Kasumi-1 (cell line): ENCODE measurements at places on chromosomes 2 and 18.

GRCh38 chr2:190023860-190024259 is 38.7 kb downstream of the MSTN start:
- DNase-seq: peak; percentile 62

- no peak for DNase-seq
Measured at GRCh38 chr18:24968238-24968775, 383.7 kb downstream of the ZNF521 start.

GRCh38 chr2:107588181-107588580 is 238.5 kb upstream of the RGPD4 start:
- DNase-seq: no peak

- no peak for DNase-seq
Measured at GRCh38 chr2:77018219-77018618, 504.0 kb downstream of the LRRTM4 start.

DNA sequence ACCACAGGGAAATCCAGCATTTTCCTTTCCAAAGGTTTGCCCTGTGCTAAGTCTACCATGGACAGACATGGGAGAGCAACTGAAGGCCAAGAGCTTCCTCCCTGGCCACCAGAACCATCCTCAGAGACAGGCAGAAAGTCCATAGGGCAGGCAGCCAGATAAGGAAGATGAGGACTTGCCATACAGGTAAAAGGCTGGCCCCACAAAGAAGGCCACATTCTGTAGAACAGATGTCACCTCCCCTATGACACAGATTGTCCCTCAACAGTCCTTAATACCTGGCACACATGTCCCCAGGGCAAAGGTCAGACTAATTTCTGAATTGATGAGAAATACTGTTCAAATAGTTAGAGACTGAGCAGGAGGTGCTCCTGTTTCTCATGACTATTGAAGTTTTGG is 52.0 kb downstream of the FECH start:
- no peak for DNase-seq

DNA sequence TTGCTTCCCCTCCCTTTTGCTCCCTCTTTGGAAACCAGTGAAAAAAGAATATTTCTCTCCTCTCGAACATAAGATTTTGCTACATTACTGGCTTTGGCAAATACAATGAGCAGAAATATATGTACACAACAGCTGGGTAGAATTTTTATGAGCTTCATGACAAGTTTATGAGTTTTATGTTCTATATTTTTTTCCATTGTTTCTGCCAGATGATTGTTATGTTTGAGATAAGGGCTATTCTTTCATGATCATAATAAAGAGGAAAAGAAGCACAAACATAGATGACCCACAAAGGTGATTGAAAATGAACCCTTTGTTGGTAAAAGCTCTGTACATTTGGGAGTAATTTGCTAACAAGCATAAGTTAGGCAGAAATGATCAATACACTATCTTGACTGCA is 14.8 kb upstream of the TFPI start:
- DNase-seq: no peak

GRCh38 chr2:62768615-62769014 is 63.1 kb downstream of the EHBP1 start:
- DNase-seq: no peak

DNA sequence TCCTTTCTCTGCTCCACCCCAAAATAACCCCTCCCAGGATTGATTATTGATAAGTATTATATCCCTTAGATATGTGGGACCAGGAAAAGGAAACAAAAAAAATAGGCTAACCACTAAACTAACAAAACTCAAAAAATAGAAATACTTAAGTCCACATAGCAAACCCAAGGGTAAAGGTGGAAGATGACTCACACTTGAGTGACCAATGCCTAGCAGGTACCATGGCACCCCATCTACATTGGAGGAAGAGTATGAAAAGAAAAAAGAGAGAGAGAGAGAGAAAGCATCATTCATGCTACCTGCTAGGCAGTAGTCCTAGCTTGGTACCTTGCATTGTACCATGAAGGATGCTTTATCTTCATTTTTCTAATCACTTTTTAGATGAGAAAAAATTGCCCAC is 6.3 kb downstream of the EXOC6B start:
- DNase-seq: no peak

DNA sequence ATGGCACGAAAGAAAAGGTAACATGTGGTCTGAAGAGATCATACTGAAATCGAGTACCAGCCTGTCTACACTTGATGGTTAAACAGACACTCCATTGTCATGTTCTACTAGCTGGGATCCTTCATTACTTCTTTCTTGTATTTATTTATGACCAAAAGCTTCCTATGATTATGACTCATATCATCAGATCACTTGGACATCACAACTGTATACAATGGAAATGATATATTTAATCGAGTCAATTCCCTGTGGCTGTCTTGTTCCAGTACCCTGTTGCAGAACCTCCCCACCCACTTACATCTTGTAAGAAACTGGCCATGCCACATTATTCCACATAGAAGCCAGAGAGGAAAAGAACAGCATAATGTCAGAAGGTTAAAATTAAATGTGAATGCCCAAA is 358.9 kb downstream of the ZEB2 start:
- no peak for DNase-seq

GRCh38 chr2:129464036-129464435 is 515.4 kb upstream of the RAB6C start:
- no peak for DNase-seq

GRCh38 chr2:134739879-134740301 is 21.1 kb upstream of the TMEM163 start:
- peak; percentile 35 for DNase-seq

DNA sequence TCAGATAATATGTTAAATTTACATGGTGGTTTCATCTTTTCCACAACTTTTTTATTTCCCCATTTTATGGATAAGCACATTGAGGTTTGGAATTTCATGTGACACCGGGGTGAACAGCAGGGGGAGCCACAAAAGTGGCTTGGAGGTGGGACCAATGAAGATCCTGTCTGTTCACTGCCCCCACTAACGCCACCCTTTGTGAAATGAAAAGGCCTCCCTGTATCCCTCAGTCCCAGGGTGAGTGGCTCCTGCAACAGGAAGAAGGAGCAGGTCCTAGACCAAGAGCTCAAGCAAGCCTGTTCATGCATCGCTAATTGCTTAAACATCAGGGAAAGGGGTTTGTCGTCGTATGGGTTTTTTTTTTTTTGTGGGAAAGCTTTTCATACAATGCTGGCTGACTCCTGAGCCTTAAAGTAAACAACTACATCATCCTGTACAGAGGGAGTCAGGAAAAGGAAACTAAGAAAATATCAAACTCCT is 267.8 kb upstream of the EPAS1 start:
- no peak for DNase-seq

DNA sequence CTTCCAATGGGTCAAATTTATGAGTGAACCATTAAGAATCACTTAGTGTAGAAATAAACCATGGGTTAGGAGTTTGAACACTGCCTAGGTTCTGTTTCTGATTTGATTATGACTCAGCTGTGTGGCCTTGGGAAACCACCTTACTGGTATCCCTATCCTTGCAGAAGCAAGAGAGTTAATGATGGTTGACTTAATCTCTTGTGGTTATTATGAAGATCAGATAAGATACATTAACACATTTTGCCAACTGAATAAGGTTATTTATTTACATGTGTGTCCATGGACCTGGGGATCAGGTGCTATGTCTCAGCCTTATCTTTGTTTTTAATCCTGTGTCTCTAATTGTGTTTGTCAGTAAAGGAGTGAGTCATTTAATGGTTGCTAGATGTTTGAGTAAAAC is 5.4 kb upstream of the KCNJ13 start:
- no peak for DNase-seq

DNA sequence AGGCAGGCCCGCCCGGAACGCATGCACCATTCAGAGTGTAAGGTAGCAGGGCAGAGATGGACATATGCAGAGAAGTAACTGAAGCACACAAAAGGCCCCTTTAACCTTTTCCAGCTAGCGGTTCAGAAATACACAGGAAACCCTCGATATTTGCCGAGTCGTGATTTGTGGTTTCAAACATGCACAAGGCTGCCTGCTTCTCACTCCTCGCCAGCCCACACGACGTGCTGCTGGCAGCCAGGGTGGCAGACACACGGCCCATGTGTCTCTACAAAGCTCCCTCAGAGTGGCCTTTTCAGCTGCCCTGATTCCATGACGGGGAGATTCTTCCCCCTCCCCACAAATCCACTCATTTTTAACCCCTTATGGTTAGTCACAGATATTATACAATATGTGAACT is 23.6 kb downstream of the ZBTB7C start:
- DNase-seq: no peak

GRCh38 chr2:190763901-190764514 is 115.1 kb downstream of the NAB1 start:
- no peak for DNase-seq

GRCh38 chr2:106759966-106760365 is 126.0 kb downstream of the ST6GAL2 start:
- DNase-seq: no peak

GRCh38 chr2:182887753-182888415 is 21.4 kb upstream of the FRZB start:
- DNase-seq: no peak

DNA sequence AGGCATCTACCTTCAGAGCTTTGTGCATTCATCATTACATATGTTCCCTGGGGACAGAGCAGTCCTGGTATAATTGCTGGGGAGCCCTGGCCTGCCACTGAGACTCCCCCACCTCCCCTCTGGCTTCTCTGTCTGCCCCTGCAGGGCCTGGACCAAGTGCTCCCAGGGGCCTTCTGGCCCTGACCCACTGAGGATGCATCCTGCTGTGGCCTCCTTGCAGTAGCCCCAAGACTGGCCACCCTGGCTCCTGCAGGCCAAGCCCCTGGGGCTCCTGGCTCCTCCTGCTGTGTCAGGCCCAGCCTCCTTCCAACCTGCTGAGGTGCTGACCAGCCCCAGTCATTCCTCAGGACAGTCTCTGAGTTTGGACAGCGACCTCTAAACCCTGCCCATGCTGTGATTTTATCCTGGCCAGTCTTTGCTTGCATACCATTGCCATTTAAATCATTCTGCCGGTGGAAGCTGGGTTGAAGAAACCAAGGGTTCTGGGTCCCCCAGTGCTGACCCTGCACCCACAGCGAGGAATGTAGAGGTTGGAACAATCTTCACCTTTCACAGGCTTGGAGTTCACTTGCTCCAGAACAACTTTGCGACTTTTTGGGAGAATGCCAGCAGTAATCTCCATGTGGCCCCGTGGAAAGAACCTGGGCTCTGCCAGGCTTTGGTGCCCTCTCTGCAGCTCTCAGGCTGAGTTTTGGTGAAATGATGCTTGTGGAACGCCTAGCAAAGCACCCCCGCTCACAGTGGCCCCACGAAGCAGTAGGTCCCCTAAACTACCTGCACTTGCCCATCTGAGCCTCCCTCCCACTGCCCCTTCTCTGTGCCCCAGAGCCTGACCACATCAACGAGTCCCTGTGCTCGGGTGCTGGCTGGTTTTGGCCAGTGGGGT is 167.3 kb upstream of the GLI2 start:
- DNase-seq: no peak

DNA sequence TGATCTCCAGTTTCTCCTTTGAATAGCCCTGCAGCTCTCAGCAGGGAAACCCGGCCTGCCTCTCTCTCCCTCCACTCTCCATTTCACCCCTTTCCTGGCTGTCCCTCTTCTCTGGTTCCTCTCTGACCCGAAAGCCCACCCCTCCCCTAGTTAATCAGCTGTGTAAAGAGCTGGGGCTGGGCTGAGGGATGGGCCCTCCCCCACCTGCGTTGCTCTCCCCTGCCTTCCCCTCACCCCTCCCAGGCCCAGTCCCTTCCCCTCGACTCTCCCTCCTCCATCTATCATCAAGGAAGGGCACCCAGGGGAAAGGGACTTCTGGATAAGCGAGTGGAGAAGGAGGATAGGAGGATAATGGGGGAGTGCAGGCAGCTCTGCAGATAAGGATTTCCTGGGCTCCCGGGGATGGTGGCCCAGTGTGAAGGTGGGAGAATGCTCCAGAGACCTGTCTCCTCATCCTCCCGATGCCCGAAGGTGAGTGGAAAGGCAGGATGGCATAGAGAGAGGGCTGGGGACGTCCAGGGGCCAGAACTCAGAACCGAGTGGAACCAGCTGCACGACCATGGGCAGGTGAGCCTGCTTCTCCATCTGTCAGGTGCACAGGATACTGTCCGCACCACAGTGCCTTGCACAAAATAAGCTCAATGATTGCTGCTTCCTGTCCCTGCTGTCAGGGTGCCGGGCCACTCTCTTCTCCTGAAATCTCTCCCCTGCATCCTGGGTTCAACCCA is 12.0 kb downstream of the SLC30A3 start:
- no peak for DNase-seq

DNA sequence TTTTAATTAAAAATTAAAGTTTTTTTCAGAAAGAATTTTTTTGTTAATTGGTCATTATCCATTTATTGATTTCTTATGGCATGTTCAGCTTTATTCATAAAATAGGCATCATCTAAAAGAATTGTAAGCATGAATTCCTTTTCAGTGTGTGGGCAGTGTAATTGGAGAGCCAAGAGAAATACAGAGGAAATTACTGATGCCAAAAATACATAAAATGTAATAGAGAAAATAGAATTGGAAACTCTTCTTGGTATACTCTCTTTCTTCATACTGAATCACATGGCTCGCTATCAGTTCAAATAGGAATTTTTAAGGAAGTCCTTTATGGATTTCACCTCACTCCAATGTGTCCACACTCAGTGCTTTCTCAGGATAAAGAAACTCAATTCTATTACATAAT is 663.6 kb upstream of the NRXN1 start:
- no peak for DNase-seq

GRCh38 chr18:76750917-76751890 is 71.2 kb upstream of the ZNF236 start:
- no peak for DNase-seq

DNA sequence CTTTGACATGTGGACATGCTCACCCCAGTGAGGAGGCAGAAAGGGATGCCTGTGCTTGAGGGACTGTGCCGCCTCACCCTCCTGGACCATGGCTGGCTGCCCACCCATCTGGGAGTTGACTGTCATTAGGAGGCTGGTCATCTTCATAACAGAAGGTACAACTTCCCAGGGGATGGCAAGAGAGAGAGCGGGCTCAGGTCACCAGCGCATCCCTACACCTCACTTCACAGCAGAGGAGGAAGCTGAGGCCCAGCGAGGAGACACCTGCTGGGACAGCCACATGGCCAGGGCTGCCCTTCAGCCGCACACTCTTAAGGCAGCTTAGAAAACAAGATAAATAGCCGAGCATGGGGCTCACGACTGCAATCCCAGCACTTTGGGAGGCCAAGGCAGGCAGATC is 59.4 kb downstream of the ADCY3 start:
- no peak for DNase-seq

DNA sequence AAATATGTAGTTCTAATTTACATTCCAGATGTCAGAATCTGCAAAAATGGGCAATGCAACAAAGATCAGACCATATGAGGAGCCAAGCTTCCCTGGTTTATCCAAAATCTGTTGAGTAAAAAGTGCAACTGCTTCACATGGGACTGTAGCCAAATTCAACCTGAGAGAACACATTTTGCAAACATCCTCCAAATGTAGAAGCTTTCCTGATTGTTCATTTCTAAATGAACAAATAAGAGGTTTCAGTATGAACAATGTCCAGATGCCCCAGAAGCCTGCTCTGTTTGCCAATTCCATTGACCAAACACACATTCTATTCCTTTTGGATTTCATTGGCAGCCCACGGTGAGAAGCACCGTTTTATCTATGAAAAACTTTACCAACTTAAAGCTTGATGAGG is 117.9 kb upstream of the OSR1 start:
- no peak for DNase-seq
